ENCODE measurements at places on chromosomes 6 and 20.

- DNase-seq, result no peak
Measured at GRCh38 chr20:5080384-5080877, 39.3 kb downstream of the PCNA start.

DNA sequence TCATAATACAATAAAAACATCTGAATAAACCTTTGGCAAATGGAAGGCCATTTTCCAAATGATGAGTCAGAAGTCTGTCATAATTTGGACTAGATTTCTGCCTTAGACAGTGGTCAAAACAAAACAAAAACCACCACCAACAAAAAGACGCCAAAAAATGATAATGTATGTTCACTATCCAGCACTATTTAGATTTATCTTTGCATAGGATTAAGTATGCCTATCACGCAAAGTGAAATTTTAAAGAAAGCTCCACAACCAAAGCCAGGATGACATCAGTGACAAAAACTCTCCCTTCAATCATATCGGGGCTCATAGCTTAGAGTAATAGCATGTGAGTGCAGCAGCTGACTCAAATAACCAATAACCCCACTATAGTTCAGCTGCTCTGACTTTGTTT, 201.9 kb downstream of the MOXD1 start:
- no peak for DNase-seq

- no peak for DNase-seq
Measured at GRCh38 chr6:106692112-106692818, 62.9 kb downstream of the QRSL1 start.

DNA sequence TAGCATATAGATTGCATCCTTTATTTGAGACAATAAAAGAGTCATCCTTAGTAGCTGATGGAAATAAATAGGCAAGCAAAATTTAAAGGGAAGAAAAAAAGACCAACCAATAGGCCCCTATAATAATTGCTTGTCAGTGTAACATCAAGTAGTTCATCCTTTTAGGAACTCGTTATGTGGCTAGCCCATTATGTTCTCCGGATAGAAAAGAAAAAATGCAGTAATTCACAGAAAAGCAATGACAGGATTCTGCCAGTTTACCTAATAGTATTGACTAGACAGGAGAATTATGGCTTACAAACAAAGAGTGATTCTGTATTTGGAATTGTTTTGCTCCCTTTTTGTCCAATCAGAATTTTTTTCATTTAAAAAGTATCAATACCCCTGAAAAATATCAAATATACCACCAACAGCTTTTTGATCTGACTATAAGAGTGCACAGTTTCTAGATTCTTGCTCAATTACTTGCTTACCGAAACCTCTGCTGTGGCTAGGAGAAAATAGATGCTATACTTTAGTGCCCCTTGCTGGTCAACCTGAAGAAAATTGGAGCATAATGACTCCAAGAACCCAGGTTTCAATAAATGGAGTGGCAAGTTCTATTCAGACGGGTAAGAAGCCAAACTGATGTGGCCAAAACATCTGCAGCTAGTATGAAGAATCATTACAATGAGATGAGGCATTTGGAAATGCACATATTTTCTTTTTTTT, 91.5 kb upstream of the SASH1 start:
- no peak for DNase-seq

DNA sequence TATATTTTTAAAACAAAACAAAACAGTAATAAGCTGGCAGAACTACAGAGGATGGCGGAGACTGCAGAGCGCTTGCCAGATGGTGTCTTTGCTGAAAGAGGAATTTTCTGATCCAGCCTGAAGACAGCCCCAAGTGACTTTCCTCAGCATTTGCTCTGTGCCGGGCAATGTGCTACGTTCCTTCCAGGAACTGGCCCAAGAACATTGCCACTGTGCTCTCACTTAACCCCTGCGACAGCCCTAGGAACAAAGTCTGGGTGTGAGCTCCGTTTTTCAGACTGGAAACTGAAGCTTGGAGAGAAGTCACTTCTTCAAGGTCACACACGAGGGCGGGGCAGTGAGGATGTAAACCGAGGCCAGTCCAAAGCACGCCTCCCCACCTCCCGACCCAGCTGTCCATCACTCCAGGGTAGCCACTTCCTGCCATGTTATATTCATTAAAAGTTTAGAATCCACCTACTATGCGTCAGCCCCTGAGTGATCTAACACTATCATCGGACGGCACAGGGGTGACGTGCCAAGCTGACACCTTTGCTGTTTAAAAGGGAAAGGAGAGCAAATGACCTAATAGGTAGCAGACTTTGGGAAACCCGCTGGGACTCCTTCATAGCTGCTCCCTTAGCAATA, 22.3 kb upstream of the BMP7 start:
- DNase-seq, result no peak

DNA sequence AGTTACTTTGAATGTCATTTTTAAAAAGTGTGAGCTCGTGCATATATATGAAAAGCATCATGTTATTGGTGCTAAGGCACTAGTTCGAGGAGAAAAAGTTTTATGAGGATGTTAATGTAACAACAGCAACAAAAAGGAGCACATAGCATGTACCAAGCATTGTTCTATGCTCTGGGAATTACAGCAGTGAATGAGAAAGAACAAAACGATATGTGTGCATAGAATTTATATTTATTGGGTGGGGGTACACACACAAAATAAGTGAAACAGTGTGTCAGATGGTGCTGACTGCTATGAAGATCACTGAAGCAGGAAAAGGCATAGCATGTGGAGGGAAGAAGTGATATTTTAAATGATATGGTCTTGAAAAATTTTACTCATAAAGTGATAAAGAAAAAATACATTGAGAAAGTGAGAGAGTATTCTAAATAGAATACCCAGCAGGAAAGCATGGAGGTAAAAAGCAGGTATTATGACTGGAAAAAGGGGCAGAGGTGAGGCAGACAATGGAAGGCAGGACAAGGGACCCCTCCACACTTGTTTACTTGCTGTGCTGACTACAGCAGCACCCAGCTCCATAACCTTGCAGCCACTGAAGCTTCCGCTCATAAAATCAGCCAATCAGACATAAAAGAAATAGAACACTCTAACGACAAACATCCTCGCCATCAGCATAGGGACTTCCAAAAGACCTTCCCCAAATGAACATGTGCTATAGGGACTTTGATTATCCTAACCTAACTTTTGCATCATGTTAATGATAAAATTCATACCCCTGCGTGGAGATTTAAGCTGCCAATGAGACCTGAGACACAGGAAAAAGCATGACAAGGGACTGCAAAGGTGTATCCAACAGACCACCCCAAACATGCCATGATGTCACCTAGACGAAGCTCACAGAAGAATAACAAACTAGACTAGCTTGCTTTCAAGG, 119.9 kb downstream of the HFE start:
- no peak for DNase-seq

DNA sequence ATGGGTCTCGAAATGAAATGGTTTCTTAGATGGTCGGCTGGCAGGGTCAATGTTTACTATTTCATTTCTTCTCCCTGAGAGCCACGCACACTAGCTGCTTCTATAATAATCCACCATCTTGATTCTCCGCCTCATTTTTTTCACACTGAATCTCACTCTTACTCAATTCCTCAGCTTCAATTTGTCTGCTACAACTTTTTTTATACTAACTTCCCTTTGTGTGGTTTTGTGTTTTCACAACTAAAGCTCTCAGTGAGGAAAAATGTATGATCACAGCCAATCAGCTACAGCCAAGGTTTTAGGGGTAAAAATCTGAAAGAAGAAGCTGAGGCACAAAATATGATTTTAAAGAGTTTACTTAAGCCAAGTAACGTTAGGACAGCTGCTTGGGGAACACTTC, 1309.4 kb downstream of the EPHA7 start:
- no peak for DNase-seq

DNA sequence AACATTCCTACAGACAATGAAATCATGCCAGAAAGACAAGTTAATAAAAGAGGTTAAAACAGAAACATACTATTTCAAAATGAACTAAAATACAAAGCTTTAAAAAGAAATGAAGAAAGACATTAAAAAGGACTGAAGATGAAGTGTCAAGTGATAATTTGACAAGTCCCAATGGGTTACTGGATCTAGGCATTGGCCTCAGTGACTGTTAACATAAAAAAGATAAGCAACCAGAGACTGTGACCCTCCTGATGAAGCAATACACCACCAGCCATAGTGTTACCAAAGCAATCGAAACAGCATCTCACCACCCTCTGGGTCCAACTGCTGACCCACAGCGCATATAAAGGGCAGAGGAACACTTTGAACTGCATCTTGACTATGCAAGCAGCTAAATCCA, 130.3 kb downstream of the FIG4 start:
- no peak for DNase-seq

DNA sequence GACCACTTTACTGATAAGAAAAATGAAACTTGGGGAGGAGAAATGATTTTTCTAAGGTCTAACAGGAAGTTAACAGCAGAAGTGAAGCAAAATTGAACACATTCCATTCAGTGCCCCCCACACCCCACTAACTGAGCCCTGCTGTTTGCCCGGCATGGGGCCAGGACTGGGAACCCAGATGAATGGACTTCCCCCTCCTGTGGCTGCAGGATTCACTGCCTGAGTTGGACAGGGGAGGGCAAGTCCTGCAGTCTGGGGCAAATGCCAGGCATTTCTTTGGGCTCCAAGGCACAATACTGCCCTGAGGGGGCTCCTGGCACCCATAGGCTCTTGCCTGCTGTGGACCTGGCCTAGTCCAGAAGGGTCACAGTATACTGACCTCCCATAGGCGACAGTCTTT, 28.3 kb downstream of the FYN start:
- no peak for DNase-seq

DNA sequence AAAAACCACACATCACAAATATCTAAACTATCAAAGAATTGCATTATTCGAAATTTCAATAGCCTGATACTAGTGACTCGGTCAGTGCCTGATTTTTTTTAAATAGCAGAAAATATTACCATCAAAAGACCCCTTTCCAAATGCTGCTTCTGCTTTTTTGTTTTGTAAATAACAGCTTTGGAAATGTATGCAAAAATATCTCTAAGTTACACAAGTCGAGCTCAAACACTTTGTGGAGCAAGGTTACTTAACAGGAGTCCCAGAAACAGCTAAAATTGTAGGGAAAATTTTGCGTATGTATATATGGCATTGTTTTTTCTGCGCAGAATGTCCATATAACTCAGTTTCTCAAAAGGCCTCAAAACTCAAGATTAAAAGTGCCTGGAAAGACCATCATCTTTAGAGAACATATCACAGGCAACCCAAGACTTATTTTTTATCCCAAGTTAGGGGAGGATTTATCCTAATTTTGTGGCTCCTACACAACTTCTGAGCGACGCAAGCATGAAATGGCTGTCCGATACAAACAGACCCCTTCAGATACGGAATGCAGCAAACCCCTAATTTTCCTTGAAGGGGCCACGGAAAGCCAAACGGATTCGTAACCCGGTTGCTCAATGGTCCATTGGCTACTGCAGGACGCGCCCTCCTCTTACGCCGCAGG, 1.3 kb downstream of the CEP85L start:
- DNase-seq, result no peak

All from NCI-H748 treated with DMSO at 0.1 percent for 48 hours (cell line).